ENCODE measurements at places on chromosomes 11 and 22.

GRCh38 chr22:44287121-44287693 is 25.5 kb downstream of the SHISAL1 start:
- DNase-seq, result no peak

DNA sequence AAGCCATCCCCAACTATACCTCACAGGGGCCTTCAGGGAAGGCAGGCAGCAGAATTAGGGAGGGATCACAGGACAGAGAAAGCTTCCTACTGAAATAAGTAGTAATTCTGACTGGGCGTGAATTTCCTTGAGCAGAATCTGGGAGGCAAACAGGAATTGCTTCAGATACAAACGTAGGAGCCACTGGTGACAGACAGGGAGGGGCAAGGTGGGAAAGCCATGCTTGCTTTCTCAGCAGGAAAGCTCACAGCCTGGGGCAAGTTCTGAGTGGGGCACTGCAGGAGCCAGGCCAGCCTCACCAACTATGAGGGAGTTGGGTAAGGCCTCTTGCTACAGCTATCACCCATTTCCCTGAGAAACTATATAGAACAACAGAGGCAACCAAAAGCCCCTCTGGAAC is 43.6 kb downstream of the ARHGAP32 start:
- DNase-seq, result no peak

DNA sequence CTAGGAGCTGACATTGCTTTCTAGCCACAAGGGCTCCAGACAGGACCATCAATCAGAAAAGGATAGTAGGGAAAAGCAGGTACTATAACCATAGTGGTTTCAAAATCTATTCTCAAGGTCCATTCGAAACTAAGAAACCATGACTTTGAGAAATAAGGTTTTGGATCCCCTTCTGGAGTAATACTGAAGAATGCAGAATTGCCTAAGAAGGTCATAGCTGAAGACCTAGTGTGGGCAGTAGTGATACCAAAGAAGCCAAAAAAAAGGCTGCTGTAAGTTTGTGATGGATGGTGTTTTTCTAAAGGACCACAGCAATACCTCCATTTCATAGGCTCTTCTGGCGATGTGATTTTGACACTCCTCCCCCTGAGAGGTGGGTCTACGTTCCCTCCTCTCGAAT is 163.1 kb downstream of the MAML2 start:
- no peak for DNase-seq

- no peak for DNase-seq
Observed at GRCh38 chr11:119318240-119319135, 1.6 kb upstream of the MCAM start.

GRCh38 chr11:127962416-127962815 is 624.9 kb downstream of the ETS1 start:
- DNase-seq, result no peak

GRCh38 chr11:132551016-132551415 is 981.3 kb downstream of the OPCML start:
- DNase-seq, result no peak

DNA sequence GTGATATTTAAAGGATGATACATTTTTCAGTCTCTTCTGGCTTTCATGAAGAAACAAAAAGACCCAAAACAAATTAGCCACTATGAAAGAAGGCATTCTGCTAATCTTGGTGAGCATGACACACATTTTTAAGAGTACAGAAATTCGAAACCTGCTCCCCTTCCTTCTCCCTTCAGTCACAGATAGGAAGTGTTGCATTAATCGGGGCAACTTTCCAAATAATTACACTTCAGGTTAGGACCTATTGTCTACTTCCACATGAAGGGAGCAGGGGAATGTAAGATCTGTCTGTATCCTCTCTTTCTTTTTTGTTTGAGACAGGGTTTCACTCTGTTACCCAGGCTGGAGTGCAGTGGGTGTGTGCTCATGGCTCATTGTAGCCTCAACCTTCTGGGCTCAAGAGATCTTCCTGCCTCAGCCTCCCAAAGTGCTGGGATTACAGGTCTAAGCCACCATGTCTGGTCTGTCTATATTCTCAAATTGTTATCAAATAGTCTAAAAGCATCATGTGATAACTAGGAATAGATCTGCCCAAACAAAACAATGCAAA is 45.8 kb downstream of the NCAM1 start:
- DNase-seq, result no peak

DNA sequence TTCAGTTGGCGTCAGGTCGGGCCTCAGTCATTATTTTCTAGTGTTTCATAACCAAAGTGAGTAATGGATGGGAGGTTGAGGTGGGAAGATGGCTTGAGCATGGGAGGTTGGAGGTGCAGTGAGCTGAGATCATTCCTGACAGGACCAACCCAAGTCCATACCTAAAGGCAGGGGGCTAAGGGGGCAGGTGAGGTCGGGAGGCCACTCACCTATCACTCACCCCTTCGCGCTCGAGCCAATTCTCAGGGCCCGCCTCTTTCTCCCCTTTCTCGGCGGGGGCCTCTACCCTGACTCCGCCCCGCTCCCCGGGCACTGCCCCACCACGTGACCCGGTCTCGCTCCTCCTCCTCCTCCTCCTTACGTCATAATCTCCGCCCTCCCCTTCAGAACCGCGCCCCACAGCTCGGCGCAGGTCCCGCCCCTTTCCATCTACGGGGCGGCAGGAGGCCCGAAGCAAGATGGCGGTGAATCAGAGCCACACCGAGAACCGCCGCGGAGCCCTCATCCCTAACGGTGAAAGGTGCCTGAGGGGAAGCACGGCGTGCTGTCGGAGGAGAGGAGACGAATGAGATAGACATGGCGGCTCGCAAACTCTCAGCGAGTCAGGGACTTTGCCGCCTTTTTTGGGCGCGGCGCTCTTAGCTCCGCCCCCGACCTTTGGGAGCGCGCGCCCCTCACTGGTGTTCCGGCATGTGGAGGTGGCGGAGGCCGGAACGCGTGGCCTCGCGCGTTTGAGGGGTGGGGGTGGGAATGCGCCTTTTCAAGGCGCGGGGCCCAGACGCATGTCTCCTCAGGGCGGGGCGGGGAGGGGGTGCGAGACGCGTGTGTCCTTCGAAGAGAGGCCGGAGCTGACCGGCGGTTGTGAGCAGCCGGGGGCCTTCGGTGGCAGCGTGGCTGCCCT is at the start of gene WBP2NL:
WBP2NL (plus strand) TSS at position 428 of the 901 bp plus-strand sequence; CDS start at position 459, 31 bp downstream.
- DNase-seq, result peak; percentile 92

DNA sequence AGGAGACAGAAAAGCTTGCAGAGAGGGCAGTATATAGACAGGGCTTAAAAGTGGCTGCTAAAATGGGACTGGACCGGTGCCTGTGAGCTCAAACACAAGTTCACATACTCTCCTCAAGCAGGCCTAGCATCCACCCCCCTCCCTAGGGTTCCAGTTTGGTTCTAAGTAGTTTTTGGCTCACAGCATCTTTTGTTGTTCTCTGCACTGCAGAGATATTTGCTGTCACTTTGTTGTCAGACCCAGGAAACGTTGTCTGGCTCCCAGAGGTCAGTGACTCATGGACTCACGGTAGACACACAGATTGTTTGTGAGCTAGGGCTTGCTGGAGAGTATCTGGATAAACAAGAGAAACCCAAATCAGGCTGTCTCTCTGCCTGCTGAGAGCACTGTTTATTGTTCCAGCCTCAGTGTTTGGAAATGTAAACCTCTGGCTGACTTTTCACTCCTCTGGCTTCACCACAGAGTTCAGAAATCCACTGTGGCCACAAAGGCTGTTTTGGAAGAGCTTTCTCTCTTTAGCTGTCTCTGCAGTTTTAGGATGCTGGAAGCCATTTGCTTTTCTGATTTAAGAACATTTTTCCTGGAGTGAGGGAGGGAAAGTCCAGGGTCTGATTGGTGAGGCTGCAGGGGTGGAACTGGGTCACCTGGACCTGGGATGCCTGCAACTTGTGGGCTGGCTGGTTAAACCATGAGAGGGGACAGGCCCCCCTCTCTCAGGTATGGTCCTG is 303.7 kb upstream of the PLET1 start:
- DNase-seq, result no peak

DNA sequence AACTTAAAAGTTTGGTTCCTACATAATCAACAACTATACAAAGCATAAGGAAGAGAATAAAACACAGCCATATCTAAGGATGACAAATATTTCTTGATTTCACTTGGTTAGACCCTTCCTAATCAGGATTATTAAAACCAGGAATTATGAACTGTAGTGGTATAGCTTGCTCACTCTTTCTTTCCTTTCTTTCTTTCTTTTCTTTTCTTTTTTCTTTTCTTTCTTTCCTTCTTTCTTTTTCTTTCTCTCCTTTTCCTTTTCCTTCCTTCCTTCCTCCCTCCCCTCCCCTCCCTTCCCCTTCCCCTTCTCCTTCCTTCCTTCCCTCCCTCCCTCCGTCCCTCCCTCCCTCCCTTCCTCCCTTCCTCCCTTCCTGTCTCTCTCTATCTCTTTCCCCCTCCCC is 78.0 kb downstream of the HORMAD2 start:
- no peak for DNase-seq

- DNase-seq, result no peak
Observed at GRCh38 chr22:28927630-28928029, 44.3 kb downstream of the ZNRF3 start.

Measured in naive B cell (primary cell).